Naive thymus-derived CD4-positive, alpha-beta T cell (primary cell): ENCODE measurements at places on chromosomes 16 and 17.

DNA sequence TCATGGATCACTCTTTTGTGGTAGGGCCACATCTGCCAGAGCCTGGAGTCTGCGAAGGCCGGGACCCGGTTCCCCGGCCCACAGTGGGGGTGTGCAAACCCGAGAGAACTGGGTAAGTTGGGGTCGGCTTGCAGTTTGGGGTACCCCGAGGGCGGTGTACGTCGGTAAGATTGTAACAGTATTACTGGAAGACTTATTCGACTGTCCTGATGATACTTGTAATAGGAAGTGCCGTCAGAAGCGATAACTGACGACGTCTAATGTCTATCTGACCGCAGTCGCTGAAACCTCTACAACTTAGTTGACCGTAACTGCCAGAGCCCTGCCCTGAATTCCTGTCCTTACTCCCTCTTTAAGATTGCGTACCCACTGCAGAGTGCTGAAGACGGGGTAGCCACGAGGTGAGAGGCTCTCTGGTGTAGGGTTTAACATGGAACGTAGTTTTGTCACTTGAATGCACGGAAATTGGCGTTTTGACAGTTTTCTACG lies 24.0 kb downstream of the TRPV2 start:
- no peak for DNase-seq

- DNase-seq: no peak
Measured at GRCh38 chr16:24152826-24153225, 103.3 kb upstream of the CACNG3 start.

DNA sequence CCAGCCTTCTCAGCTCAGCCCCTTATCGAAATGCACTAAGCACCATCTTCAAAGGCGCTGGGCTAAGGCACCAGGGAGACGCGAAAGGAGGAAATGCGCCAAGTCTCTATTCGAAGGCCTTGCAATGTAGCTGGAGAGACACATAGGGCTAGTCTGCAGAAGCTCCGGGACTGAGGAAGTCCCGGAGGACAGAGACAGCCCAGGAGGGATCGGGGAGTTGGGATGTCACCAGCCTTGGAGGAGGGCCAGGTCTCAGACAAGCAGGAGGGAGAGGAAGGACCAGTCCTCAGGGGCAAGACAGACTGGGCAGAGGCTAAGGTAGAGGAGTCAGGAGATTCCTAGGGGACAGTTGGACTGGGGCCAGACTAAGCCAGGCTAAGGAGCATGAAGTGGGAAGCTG lies 8.5 kb downstream of the C17orf100 start:
- no peak for DNase-seq

GRCh38 chr16:88391144-88391850 lies 8.5 kb downstream of the ZNF469 start:
- DNase-seq: no peak

DNA sequence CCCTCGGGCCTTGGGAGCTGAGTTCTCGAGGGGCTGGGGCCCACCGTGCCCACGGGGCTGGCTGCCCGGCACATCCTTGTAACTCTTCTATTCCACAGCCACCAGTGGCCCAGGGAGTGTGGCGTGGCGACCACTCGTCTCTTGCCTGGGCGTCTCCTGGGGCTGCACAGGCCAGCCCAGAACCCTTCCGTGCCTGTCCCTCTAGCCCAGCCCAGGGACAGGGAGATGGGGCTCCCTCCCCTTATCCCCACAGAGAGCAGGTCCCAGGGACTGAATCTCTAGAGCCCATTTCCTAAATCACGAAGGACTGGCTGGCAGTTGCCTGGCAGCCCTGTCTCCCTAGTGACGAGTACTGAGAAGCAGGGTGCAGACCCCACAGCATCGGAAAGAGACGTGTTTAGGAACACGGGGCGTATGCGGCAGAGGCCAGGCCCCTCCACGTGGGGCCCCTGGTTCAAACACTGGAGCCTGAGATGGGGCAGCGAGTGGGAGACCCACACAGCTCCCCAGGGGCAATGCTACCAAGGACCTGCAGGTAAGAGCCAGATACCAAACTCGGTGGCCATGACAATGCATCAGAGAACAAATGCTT lies 51.0 kb downstream of the TIMM22 start:
- no peak for DNase-seq

- DNase-seq: no peak
Measured at GRCh38 chr17:19322129-19322505, 40.4 kb downstream of the B9D1 start.

- DNase-seq: no peak
Measured at GRCh38 chr16:81061871-81062608, 15.0 kb downstream of the C16orf46 start.

DNA sequence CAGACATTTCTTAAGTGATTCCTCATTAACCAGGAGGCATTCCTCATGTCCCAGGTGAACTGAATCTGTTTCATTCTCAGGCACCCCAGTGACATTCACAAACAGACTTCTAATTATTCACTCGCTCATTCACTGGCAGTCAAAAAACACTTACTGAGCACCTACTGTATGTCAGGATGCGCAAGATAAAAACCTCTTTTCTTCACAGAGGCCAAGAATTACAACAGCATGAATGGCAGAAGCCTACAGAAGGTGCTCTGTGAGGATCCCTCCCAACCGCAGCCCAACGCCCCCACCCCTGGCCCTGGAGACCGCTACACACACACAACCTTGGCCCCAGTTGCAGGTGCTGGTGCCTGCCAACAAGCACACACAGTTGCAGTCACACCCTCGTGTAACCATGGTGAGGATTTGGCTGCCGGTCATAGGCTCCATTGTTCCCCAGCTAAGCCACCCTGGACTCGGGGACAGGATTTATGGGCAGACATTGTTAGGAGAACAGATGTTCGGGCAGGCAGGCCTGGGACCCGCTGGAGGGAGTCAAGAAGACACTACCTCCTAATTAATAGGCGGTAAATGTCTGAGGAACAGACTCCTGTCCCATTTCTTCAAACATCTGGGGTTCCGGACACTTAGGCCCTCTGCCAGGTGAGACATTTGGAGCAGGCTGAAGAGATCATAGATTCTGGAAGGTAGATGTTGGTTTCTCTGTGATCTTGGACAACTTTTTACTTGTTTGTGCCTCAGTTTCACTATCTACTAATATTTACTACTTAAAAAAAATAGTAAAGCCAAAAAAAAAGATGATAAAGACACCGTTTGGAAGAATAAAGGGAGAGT lies 43.2 kb downstream of the CUEDC1 start:
- DNase-seq: no peak

DNA sequence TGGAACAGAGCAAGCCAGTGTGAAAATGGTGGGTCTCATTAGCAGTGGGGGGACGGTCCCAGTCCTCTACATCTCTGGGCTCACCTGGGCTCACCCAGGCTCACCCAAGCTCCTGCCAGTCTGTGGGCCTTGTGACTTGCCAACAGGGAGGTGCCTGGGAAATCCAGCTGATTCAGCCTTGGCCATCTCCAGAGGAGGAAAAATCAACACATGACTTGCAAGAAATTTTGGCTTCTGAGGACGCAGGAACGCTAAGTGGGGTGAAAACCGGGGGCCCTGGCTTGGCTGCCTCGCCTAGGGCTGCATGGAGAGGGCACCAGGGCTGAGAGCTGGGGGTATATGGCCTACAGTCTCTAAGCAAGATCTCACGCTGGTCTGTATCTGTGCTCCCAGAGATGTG lies 47.7 kb downstream of the VAC14 start:
- no peak for DNase-seq

DNA sequence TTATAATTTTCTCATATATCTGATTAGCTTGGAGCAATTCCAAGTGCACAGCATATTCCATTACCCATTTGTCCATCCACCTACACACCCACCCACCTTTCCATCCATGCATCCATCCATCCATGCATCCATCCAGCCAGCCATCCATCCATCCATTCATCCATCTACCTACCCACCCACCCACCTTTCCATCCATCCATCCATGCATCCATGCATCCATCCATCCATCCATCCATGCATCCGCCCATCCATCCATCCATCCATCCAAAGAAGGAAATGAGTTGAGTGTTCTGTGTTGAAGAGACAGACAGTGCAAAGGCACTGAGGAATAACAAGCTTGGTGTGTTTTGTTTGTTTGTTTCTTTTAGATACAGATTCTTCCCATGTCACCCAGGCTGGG lies 78.7 kb upstream of the FAM20A start:
- no peak for DNase-seq

GRCh38 chr16:2737238-2737605 lies 15.2 kb upstream of the SRRM2 start:
- no peak for DNase-seq

- DNase-seq: no peak
Measured at GRCh38 chr16:48619547-48619946, 9.6 kb upstream of the N4BP1 start.

DNA sequence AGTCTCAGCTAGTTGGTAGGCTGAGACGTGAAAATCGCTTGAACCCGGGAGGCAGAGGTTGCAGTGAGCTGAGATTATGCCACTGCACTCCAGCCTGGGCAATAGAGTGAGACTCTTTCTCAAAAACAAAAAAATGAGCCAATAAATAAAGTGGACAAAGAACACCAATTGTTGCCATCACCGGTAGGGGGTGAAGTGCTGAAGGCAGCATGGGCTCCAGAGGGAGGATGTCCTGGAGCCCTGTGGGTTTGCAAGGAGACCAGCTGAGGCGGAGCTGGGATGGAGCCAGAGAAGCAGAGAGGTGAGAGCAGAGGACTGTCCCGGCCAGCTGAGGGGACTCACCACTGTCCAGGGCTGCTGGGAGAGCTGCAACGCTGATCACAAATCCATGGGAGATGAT lies 13.8 kb downstream of the CHST6 start:
- DNase-seq: no peak

DNA sequence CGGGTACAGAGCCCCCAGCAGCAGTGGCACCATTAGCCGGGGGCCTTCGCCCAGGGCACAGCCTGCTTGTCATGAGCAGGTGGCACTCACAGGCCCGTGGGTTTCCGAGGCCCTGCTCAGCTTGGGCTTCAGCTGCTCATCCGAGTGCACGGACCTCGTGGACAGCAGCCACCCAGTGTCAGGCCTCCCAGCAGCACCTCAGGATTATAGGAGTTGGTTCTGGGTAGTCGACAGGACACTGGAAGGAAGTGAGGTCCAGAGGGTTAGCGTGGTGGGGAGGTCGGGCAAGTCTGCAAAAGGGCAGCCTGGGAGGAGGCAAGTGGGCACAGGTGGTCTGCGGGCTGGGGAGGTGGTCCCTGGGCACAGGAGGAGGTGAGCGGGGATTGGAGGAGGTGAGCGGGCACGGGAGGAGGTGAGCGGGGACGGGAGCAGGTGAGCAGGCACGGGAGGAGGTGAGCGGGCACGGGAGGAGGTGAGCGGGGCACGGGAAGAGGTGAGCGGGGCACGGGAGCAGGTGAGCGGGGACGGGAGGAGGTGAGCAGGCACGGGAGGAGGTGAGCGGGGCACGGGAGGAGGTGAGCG lies 5.1 kb upstream of the CPNE7 start:
- no peak for DNase-seq

GRCh38 chr17:83162035-83162745 lies 82.8 kb downstream of the METRNL start:
- no peak for DNase-seq

GRCh38 chr17:71402661-71403141 lies 718.1 kb upstream of the SOX9 start:
- DNase-seq: no peak

- DNase-seq: peak; percentile 38
Measured at GRCh38 chr16:30659507-30660423, 1.5 kb downstream of the FBRS start.

- DNase-seq: no peak
Measured at GRCh38 chr17:4540687-4541327, 14.4 kb downstream of the MYBBP1A start.

DNA sequence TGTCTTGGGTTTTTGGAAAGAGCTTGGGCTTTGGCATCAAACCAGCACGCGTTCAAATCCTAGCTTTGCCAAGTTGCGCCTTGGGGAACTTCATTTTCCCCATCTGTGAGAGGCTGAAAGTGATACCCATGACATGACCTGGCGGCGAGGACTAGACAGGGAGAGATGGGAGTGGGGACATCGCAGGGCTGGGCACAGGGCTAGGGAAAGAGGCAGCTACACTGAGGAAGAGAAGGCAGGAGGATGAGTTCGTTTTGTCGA lies 202.9 kb downstream of the IRF8 start:
- no peak for DNase-seq

GRCh38 chr17:16417896-16418684 lies 2.7 kb downstream of the TRPV2 start:
- DNase-seq: no peak
